ENCODE measurements at places on chromosomes 2 and 18.

- DNase-seq = no peak
These were observed 674 bp upstream of the ERBB4 start for GRCh38 chr2:212539072-212539880.

DNA sequence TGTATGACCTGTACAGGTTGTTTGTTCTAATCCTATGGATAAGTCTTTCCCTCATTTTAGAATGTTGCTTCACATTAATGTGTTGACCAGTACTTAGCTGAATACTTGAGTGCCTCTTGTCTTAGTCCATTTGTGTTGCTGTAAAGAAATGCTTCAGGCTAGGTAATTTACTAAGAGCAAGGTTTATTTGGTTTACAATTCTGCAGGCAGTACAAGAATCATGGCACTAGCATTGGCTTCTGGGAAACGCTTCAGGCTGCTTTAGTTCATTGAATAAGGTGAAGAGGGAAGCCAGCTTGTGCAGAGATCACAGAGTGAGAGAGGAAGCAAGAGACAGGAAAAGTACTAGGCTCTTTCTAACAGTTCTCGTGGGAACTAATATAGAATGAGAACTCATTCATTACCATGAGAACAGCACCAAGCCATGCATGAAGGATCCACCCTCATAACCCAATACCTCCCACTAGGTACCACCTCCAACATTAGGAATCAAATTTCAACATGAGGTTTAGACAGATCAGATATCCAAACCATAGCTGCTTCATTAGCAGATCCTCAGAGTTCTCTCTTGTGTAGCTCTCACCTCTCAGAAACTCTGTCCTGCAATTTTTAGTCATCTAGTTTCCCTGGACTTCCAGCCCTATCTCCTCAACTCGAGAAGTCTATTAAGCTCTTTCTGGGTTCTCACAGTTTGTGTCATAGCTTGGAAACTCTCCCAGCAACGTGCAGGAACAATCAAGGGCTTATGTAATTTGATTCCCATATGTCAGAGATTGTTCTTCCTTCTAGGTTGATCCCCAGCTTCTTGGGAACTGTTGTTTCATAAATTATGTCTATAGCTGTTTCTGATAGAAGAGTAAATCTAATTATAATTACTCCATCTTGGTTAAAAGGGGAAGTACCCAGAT lies 2082.3 kb upstream of the CELF4 start:
- DNase-seq = no peak

GRCh38 chr2:135650721-135651120 lies 90.9 kb upstream of the UBXN4 start:
- no peak for DNase-seq

- no peak for DNase-seq
These were observed 86.6 kb upstream of the NOSTRIN start for GRCh38 chr2:168715849-168716248.

GRCh38 chr18:23689031-23689615 lies at the start of gene LAMA3:
Gene LAMA3 (plus strand): TSS chr18:23689453. CDS start chr18:23689684, 231 bp downstream.
- DNase-seq = no peak

GRCh38 chr2:187493877-187494568 lies 46.0 kb upstream of the CALCRL start:
- DNase-seq = no peak

GRCh38 chr2:121635371-121635770 lies 13.9 kb downstream of the CLASP1 start:
- DNase-seq = no peak

All from NCI-H1417 treated with DMSO at 0.1 percent for 48 hours (cell line).